ELR (cell line): ENCODE measurements at places on chromosomes 16 and 17.

DNA sequence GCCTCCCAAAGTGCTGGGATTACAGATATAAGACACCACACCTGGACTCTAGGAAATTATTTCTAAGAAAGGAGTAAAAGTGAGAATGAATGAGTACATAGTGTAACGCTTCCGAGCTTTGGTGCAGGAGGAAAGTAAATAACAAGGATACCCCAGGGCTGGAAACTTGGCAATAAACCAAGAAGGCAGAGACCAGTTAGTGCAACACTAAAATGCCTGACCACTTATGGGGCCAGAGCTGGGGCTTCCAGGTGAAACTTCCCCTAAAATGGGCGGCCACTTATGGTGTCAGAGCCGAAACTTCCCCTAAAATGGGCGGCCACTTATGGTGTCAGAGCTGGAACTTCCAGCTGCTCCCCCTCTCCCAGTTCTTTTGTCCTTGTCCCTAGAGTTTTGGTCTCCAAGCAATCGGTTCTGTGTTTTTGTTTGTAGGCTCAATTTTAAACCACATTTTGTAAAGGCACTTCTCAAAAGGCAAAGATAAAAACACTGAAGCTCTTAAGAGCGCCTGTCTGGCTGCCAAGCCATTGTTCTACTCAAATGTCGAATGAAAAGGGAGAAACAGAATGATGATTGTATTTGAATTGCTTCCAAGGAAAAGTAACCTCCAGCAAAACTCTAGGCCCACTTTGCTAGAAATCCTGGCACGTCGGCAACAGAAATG, 63.9 kb downstream of the NXN start:
- no peak for DNase-seq

GRCh38 chr17:68710976-68711375, 109.8 kb upstream of the FAM20A start:
- no peak for DNase-seq

DNA sequence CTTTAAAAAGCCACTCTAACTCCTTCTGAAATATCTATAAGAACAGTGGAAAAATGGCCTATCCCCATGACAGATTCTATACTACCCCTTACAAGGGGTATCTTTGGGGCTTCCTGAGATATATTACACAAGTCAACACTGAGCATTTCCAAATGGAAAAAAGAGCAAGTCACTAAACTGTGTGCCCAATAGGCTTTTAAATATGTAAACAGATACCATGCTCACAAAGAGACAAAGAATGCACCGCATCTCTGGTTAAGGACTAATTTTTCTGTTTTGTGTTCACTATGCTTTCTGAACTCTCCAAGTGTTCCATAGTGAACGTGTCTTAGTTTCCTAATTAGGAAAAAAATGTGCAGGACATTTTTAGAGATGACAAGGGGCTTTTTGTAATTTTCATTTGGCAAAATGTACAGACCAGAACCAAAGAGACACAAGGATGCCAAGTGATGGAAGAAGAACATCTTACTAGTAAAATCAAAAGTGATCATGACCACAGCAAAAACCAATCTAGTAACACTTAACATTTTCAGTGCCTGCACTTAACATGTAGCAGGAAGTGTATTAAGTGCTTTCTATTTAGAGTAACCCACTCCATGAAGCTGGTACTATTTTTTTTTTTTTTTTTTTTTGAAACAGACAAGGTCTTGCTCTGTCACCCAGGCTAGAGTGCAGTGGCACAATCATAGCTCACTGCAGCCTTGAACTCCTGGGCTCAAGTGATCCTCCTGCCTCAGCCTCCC, 21.5 kb downstream of the MYH11 start:
- DNase-seq = no peak

DNA sequence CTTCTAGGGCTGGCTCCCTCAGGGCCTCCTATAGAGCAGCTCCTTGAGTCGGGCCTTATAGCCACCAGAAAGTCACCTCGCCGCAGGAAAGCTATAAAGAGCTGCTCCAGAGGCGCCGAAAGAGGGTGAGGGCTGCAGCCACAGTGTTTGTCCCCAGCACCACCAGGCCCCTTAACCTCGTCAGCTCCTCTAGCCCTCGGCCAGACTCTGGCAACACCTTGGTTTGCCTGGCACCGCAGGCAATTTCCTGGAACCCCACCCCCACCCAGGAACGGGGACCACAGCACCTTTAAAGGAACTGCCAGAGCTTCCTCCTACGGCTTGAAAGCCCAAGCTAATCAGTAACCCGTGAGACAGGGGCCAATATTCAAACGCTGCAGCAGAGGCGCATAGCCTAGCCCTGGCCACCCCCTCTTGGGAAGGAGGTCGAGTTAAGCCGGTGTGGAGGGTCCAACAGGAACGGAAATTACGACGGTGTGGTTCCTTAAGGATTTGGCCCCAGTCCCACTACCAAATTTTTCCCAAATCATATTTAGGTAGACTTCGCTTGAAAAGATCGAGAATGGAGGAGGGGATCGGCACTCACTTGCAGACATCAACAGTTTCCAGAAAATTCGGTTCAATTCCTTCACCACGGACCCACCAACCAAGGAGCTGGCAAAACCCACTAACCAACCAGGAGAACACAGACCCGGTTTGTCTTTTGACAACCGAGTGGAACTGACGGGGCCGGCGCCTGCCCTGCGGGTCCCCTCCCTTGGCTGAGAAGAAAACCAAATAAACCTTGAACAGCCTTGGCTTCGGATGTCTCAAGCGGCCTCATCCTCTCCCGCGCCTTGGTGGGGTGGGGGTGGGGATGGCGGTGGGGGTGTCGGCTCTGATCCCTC, 3.0 kb downstream of the HOXB6 start:
- DNase-seq = no peak

DNA sequence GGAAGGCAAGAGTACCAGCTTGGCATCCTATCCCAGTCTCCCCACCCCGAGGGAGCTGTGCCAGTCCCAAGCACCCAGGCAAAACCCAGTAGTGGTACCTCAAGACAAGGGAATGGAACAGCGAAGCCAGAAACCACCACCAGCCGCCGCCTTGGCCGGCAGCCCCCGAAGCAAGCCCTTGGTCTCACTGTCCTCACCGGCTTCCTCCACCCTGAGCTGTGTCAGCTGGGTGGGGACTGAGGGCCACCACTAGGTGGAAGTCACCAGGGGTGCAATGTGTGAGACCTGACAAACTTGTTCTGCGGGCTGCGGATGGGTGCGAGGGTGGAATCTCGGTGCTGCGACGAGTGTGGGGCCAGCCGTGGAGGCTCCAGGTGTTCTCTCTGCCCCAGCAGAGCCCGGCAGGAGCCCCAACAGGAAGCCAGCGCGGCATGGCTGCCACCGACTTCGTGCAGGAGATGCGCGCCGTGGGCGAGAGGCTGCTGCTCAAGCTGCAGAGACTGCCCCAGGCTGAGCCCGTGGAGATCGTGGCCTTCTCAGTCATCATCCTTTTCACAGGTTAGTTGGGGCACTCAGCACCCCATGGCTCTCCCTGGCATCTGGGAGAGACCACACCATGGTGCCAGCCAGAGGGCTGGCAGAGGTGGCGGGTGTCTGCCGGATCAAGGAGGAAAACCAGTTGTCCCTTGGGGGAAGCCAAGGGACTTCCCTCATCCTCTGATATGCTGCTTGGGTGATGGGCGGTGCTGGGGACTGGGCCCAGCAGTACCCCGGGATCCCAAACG, 6.7 kb downstream of the SMIM5 start:
- no peak for DNase-seq

GRCh38 chr17:51770027-51770759, 388.3 kb downstream of the CA10 start:
- DNase-seq = no peak

GRCh38 chr16:27198451-27199234, 4.7 kb upstream of the KDM8 start:
- DNase-seq = no peak

GRCh38 chr17:77184474-77184873, 43.7 kb downstream of the SEC14L1 start:
- no peak for DNase-seq

DNA sequence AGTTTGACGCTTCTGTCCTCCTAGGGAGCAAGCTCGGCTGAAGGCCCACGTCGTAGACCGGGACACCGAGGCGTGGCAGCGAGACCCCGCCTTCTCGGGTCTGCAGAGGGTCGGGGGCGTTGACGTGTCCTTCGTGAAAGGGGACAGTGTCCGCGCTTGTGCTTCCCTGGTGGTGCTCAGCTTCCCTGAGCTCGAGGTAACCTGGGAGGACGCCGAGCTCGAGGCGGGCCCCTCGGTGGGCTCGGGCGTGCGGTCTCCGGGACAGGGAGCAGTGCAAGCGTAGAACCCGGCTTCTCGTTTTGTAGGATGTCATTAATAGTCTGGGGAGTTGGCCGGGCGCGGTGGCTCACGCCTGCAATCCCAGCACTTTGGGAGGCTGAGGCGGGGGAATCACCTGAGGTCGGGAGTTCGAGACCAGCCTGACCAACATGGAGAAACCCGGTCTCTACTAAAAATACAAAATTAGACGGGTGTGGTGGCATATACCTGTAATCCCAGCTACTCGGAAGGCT, 715 bp downstream of the ENDOV start:
- DNase-seq = no peak
